ENCODE measurements at places on chromosomes 7 and 10.

GRCh38 chr7:5596046-5596895 lies 172.6 kb upstream of the TNRC18 start:
- no peak for DNase-seq

- DNase-seq: no peak
These were observed 9.7 kb downstream of the PTF1A start for GRCh38 chr10:23201837-23202236.

GRCh38 chr7:25386311-25386744 lies 158.0 kb upstream of the NPVF start:
- peak; percentile 87 for DNase-seq

- peak; percentile 83 for DNase-seq
These were observed 56.1 kb downstream of the HIBADH start for GRCh38 chr7:27606270-27607209.

DNA sequence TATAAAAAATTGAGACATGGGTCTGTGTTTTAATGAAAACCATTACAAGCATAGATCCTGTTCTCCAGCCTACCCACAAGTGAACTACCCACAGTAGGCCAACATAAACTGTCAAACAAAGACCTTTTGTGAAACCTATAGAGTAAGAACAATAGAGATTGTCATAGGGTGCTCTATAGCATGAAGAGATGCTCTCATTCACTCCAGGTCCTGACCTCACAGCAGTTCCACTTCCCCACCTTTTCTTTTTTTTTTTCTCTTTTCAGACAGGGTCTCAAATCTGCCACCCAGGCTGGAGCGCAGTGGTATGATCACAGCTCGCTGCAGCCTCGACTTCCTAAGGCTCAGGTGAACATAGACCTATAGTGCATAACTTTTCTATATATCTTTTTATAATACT lies 72.3 kb downstream of the CPEB3 start:
- DNase-seq: no peak

DNA sequence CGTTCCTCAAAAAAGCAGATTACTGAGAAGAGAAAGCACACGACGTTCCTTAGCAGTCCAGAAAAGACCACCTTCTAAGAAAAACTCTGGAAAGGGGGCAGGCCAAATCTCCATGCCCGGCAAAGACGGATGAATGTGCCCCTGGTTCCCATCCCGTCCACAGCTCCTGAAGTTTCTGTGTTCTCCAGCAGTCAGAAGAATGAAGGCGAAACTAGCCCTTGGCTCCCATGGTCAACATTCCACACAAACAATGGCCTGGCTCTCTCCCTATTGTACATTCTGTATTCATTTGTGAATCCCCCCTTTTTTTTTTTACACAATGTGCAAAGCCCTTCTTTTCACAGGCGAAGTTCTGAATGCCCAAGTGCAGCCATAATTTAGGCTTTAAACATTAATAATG lies 5.3 kb downstream of the CTBP2 start:
- no peak for DNase-seq

- no peak for DNase-seq
These were observed 14.8 kb downstream of the OGDHL start for GRCh38 chr10:49747303-49747646.

DNA sequence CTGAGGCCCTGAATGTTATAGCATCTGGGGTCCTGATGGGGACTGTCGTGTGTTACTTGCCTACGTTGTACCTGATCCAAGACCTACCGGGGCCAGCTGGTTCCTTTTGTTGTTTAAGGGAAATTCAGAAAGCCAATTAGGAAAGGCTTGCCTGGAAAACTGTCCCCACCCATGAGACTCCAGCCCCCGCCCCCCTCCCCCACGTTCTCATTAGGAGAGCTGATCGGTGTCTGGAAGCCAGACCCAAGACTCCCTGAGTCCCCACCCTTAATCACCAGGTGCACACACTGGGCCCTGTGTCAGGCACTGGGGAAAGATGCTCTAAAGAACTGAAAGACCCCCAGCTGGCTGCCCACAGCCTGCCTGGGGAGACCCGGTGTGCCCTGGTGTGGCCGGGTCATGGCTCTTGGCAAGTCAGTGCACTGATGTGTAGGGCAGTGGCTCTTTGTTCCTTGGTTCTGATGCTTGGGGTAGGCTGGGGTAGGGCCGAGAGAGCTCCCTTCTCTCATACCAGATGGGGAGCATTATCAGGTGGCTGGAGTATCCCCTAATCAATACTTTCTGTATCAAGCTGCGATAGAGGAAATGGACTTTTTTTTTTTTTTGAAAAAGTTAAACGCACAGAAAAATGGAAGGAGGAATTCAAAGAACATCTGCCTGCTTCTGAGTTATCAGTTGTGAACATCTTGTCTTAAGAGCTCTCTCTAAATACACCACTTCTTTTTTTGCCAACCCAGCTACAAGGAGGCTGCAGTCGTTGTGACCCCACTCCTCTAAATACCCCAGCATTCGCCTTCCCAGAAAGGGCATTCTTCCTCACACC lies 16.9 kb downstream of the TSPAN15 start:
- no peak for DNase-seq

- DNase-seq: no peak
These were observed 37.3 kb upstream of the HABP2 start for GRCh38 chr10:113515601-113516000.

GRCh38 chr10:132962623-132963429 lies 20.5 kb upstream of the CFAP46 start:
- DNase-seq: no peak

DNA sequence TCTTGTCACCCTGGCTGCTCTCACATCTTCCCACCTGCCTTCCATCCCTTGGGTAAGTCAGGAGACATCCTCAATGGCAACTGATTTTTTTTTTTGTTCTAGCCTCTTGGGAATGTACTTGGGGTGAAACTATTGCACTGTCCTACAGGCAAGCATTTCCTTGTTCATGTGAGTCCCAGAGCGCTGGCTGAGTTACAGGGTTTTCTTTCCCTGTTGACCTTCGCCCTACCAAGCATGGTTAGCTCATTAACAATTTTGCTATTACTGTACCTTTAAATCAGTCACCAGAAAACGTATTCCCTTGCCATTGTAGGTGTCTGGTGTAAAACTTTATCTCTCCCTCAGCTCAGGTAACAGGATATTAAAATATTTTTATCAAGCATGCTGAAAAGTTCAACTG lies 98.9 kb downstream of the PRLHR start:
- no peak for DNase-seq

DNA sequence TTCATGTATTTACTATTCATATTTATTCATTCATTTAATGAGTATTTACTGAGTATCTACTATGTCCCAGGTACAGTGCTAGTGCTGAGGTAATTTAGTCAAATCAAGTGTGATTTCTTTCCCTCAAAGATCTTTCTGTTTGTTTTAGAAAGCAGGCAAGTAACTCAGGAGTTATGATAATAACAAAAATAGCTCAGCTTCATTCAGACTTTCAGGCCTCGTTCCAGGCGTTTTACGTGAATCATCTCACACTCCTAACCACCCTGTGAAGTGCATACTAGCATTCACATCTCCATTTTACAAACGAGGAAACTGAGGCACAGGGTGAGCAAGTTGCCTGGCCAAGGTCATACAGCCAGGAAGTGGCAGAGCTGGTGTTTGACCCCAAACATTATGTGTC lies 468.7 kb upstream of the C7orf33 start:
- no peak for DNase-seq

- DNase-seq: no peak
These were observed 141.8 kb upstream of the ASAH2 start for GRCh38 chr10:50392966-50393718.

- DNase-seq: no peak
These were observed 53.9 kb upstream of the CREB5 start for GRCh38 chr7:28358423-28358868.

GRCh38 chr10:38070501-38070900 lies 23.6 kb upstream of the ZNF37A start:
- DNase-seq: no peak

GRCh38 chr10:51792678-51793077 lies 93.3 kb upstream of the CSTF2T start:
- no peak for DNase-seq

DNA sequence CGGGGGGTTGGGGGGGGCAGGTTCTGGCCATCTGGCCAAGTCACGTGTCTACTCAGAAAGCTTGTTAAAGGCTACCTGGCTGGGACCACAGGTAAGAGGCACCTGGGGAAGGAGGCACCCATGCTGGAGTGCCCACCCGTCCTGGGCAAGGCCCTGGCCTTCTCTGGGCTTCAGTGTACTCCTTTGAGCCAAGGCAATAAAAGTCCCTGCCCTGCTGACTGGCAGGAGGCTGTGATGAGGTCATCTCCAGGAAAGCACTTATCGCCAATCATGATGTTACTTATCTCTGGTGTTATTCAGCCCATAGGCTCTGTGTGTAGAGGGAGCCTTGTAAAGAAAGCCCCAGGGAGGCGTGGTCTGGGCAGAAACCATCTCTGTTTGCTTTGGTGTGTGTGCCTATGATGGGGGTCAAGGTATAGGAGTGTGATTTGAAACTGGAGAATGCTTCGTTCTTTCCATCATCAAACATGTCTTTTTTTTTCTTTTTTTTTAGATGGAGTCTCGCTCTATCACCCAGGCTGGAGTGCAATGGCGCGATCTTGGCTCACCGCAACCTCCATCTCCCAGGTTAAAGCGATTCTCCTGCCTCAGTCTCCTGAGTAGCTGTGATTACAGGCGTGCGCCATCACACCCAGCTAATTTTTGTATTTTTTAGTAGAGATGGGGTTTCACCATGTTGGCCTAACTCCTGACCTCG lies 2.5 kb upstream of the CLDN4 start:
- peak; percentile 99 for DNase-seq

DNA sequence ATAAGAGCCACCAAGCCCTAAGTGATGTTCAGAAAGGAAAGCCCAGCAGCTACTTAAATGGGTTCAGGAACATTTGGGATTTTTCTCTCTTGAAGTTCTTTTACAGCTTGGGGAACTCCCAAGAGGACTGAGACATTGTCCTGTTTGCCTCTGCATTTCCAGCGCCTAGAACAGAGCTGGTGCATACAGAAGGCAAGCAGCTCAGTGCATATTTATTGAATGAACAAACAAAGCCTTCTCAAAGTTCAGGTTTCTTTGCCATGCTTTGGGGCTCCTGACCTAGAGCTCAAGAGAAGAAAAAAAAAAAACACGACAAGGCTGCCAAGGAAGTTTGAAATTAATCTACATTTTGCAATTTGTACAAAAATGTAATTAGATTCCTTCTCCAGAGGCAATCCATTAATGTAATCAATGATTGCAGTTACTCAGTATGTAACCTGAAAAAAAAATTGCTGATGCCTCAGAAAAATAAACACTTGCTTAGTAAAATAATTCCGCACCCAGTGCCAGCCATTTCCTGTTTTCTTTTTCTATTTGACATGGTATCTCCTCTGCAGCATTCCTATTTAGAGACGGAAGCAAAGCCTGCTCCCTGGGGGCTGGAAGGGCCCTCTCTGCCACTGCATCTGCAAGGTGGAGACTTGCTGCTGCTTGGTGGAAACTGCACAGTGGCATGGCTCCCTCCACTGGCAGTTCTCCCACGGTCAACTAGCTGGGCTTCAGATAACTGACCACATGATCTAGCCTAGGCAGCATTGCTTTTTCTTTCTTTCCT lies 157.3 kb downstream of the TMEM178B start:
- DNase-seq: peak; percentile 46

GRCh38 chr7:116380025-116380424 lies 119.5 kb upstream of the CAV2 start:
- DNase-seq: no peak

- DNase-seq: no peak
These were observed 707.2 kb downstream of the MAGI2 start for GRCh38 chr7:78746301-78746700.

DNA sequence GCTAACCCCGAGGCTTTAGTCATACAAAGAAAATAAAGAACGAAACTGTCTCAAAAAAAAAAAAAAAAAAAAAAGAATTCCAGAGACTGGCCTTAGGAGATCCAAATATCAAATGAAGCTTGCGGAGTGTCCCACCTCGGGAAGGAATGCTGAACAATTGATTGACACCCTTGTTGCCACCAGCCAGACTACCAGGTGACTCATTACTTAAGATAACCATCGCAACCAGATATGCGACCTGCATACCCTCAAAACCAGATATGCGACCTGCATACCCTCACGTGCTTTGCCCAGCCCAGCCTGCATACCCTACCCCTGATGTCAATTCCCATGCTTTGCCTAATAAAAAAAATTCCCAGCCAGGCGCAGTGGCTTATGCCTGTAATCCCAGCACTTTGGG lies 2.7 kb upstream of the PRKRIP1 start:
- no peak for DNase-seq

GRCh38 chr10:126239844-126240243 lies 148.4 kb downstream of the ADAM12 start:
- DNase-seq: no peak

GRCh38 chr10:47452495-47453140 lies 31.3 kb downstream of the ANXA8 start:
- DNase-seq: peak; percentile 35

DNA sequence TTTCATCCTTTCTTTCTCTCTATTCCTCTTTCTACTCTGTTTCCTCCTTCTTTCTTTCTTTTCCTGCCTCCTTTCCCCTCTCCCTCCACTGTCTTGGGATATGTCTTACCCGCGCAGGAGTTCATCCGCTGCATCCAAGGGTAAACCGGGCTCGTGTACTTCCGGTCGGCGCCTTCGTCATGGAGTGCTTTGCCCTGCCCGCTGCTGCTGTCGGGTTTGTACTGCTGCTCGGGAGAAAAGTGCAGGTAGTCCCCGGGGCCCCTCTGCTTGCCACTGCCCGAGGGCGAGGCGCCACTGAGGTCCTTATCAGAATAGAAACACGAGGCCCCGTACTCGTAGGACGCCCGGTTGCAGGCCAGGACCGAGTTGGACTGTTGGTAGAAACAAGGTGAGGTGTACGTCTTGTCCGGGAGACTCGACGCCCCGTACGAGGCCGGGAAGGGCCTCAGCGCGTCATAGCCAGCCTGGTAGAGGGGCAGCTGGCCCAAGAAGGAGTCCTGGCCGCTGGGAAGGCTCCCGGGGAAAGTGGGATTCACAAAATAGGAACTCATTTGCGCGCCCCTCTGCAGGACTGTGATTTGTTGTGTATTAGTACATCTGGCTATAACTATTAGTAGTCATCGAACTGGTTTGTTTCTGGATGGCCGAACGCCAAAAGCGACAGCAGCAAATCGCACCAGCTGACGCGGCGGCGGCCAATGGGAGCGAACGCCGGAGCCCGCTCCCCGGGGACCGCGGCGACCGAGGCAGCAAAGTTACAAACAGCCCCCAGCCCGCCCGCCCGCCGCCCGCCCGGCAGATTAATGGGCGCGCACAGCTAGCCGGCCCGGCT lies at the start of gene HOXA6:
HOXA6 (minus strand) TSS at position 576 of the 832 bp plus-strand sequence; CDS start at position 551, 25 bp downstream.
- no peak for DNase-seq

- DNase-seq: no peak
These were observed 19.1 kb upstream of the OTUD1 start for GRCh38 chr10:23419655-23420329.

GRCh38 chr7:91050677-91051076 lies 213.6 kb upstream of the FZD1 start:
- DNase-seq: no peak

GRCh38 chr10:113765910-113766309 lies 14.4 kb downstream of the PLEKHS1 start:
- no peak for DNase-seq

DNA sequence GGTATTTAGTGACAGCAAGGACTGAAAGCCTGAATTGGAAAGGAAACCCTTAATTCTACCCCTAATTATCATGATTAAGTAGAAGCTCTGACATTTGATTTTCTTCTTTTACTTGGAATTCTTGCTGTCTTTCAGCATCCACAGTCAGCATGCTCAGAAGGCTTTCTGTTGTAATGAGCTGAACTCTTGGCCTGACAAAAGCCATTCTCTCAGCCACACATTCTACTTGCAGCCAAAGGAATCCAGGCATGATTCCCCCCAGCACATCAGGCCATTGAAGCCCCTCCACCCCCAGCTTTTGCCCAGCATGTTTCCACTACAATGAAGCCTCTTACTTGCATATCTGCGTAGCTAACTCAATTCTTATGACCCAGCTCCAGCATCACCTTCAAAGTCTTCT lies 94.3 kb upstream of the FRMD4A start:
- no peak for DNase-seq

All from NCI-H1092 treated with DMSO at 0.1 percent for 48 hours (cell line).